ENCODE measurements at places on chromosomes 1 and 21. TPM values are rescaled to one million over a fixed set of nuclear protein-coding genes. Genes with fewer than 3 reads are reported as not detected.

The EPS8L3 gene
- not detected for total RNA-seq

The DSCAM gene
- not detected for total RNA-seq

The CA14 gene
- not detected for total RNA-seq

The FGR gene
- total RNA-seq = not detected

The SH2D5 gene
- total RNA-seq = 4.0 TPM
